Inflammatory macrophage treated with lipopolysaccharide for 1 hour (primary cell): ENCODE measurements at places on chromosomes 1 and 21.

GRCh38 chr1:212236664-212237220 lies 48.5 kb upstream of the PPP2R5A start:
- no peak for DNase-seq

- no peak for DNase-seq
Measured at GRCh38 chr1:38062361-38063288, 16.0 kb upstream of the POU3F1 start.

- DNase-seq = no peak
Measured at GRCh38 chr1:177010211-177010825, 154.2 kb downstream of the ASTN1 start.

DNA sequence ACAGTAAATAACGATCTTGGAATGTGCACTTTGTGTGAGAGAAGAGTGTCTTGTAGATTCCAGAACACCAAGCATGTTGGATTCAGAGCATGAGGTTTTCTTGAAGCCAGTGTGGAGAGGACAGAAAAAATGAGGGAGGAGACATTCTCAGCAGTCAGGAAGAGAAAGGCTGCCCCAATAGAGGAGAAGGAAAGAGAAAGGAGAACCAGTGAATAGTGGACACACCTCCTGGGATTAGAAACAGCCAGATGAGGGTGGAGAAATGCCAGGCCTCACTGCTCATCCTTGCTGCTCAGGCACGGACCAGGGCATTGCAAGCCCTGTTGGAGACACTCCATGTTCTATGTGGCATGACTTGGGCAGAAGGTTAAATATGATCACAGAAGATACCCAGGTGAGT lies 69.0 kb upstream of the KAZN start:
- no peak for DNase-seq

DNA sequence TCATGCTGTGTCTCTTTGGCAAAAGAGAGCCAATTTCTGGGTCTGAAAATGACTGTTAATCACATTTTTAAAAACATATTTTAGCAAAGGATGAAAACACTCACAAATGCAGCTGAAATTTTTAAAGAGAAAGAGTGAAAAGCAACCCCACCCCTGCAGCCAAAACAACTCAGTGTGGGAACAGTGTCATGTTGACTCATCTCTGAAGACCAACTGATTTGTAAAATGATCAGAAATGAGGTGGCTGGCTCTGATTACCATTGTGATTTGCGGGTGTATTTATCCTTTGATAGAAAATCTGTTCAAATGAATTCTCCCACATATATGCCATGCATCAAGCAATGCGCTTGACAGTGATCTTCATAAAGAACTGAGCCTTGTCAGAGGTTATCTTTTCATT lies 287.0 kb upstream of the ESRRG start:
- no peak for DNase-seq

- no peak for DNase-seq
Measured at GRCh38 chr1:234589854-234590620, 19.9 kb downstream of the IRF2BP2 start.

DNA sequence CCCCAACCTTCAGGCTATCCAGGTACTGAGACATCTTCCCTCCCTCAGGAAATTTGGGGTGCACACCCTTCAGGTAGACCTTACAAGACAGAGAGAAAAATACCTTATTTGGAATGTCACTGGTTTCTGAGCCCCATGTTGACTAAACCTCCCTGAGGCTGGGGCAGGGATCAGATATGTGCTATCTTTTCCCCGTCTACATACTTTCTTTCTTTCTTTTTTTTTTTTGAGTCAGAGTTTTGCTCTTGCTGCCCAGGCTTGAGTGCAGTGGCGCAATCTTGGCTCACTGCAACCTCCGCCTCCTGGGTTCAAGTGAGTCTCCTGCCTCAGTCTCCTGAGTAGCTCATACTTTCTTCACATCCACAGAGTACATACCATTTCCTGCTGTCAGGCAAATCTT lies 1.6 kb downstream of the CYB5R1 start:
- no peak for DNase-seq

DNA sequence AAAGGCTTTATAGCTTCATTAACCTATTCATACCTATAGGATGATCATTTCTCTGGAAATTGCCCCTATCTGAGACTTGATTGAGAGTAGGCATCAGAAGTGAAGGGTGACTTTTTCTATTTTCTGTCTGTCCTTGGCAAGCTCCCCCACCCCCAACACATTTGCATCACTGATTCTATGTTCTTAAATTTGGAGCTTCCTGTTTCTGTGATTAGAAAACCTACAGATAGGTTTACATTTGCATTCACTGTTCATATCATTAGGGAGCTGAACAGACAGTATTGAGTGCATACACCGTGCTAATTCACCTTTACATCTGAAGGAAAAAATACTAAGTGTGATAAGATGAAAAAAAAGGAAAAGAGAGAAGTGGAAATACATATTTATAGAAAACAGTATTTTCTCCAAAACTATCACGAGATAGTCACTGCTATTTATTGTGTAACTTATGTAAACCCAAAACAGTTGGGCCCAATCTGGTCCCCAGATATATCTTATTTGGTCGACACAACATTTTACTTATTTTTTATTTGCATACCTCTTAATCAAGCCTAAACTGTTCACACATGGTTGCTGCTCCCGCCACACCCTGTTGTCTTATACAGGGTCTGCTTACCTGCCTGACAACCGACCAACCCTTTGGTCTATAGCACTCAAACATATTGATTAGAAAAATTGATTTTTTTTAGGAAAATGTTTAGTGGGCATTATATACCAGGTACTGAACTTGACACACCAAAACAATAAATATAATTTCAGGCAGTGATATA lies 218.8 kb downstream of the NTNG1 start:
- no peak for DNase-seq

- DNase-seq = no peak
Measured at GRCh38 chr1:74388855-74389254, 123.6 kb downstream of the LRRC53 start.

GRCh38 chr1:185426848-185427247 lies 109.8 kb upstream of the IVNS1ABP start:
- DNase-seq = no peak

DNA sequence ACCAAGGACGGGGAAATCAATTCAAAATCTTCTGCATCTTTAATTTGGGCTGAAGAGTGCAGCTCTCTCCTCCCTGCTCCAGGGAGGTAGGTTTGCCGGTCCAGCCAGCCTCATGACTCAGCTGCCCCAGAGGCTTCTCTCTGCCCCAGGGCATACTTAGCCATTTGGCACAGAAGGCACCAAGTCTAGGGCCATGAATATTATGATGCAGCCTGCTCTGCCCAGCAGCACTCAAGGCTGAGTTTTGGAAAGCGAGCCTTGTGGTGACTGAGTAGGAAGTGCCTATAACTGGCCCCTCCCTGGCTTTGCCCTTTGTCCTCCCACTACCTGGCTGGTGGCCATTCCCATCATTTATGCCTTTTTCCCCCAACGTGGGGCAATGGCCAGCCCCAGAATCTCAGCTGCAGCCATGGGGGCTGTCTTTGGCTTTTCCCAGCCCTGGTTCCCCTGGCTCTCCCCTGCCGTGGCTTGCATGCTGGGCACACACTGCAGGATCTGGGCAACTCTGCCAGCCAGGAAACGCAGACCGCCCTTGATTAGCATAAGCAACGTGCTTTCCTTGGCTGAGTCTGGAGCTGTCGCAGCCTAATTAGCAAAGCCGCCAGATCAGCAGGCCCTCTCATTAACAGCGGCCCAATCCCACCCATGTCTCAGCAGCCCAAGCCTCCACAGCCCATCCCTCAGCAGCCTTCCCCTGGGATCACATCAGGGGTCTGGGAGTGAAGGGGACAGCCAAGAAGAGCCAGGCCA lies 258.6 kb upstream of the TMEM51 start:
- no peak for DNase-seq

DNA sequence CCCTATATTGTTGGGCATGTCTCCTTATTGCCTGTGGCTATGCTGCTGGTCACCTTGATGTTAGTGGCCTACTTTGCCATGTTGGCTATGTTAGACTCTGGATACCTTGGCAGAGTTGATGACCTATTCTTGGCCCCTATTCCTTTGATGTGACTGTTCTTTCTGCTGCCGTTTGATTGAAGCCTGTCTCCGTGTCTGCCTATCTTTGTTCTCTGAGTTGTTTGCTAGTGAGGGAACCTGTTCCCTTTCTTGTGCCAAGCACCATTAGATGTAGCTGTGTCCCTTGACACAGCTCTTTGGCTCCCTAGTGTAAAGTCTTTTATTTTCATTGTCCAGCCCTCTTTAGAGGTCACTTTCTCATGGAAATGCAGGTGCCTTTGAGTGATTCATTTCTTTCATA lies 28.7 kb upstream of the PAPPA2 start:
- DNase-seq = no peak

DNA sequence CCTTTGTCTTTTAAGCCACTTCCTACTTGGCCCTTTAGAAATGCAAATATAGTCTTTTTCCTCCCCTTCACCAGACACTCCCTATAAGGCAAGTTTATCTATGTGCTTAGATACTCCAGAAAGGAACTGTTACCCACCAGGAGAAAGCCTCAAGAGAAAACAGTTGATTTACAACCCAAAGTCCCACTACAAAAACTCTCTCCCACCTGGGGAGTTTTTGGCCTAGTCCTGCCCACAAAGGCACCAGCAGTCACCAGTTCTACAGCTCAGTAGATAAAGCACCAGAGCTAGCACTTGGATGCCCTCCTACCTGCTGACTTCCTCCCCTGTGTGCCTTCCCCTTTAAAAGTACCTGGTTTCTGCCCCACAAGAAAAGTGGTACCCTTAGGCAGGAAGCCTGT lies 27.7 kb upstream of the HAO2 start:
- no peak for DNase-seq
